ENCODE measurements at places on chromosomes 11 and 22.

DNA sequence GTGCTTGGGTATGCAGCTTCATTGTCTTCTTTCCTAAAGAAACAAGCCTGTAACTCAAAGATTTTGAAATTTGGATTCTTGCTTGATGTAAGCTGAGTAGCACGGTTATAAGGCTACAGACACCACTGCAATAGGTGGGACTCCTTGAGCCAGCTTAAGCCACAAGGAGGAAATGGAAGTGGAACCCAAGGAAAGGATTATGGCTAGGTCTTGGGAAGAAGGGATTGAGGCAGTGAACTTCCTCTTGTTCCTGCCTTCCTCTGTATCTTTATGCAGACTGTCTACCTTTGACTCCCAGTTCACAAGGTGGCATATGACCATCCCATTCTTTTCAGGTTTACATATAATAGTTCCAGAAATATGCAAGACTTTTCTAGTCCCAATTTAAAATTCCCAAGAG is 72.3 kb downstream of the BDNF start:
- no peak for DNase-seq

GRCh38 chr11:64223001-64223651 is 2.9 kb downstream of the TRPT1 start:
- DNase-seq, result no peak

DNA sequence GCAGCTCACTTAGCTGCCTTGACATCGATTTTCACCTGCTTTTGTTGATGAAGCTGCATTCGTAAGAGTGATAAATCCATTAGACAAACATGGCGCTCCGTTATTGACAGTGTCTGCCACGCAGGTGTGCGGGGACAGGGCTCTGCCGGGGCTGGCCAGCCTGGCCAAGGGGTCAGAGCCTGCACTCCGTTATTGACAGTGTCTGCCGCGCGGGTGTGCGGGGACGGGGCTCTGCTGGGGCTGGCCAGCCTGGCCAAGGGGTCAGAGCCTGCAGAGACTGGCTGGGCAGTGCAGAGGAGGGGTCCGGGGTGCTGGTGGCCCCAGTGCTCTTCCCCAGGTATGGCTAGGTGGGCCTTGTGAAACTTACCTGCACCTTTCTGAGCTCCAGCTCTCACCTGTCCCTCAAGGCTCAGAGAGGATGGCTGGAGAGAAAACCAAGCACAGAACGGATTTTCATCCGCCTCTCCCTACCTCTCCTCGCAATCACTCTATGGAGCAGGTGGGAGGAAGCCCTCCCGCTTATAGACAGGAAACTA is 101.6 kb upstream of the B3GAT1 start:
- no peak for DNase-seq

DNA sequence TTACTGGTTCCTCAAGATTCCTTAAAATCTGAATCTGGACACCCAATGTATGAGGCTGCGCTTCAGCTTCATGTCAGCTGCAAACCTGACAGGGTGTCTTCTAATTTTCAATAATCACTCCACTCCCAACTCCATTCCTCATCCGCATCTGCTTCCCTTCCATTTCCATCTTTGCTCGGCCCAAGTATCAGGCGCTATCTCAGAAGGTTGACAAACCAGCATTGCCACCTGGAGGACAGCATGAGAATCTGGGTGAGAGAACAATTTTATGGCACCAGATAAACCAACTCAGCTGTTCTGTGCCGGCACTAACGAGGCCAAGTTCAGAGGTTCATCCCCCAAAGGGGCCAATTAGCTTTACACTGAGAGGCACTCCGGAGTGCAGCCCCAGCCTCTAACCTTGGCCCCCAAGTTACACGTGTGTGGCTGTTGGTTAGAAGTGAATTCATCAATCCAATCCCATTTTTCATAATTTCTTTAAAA is 79.1 kb upstream of the LMO2 start:
- DNase-seq, result peak; percentile 71

DNA sequence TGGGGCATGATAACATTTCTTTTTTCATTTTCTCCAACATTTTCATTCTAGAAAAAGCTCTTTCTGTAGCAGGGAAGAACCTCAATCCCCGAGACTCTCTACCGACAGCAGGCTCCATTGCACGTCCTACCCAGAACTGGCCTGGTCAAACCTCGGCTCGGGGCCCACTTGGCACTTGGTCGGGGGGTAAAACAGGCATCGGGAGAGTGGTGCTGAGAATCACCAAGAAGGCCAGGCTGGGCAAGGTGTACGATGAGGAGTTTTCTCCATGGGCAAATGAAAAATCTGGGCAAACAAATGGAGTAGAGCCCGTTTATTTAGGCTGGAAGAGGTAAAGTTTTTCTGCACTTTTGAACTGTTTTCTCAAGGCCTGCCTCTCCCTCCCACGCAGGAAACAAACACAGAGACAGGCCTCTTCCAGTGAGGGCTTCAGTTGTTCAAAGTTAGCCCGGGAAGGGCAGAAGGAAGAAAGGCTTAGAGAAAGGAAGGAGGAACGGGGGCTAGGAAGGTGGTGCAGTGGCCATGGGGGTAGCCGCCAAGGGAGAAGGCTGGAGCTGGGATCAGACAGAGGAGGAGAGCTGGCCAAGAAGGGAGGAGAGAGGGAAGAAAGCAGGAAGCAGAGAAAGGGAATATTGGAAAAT is 87.6 kb downstream of the ETS1 start:
- DNase-seq, result no peak

- DNase-seq, result no peak
Observed at GRCh38 chr11:528815-529727, 6.3 kb downstream of the HRAS start.

DNA sequence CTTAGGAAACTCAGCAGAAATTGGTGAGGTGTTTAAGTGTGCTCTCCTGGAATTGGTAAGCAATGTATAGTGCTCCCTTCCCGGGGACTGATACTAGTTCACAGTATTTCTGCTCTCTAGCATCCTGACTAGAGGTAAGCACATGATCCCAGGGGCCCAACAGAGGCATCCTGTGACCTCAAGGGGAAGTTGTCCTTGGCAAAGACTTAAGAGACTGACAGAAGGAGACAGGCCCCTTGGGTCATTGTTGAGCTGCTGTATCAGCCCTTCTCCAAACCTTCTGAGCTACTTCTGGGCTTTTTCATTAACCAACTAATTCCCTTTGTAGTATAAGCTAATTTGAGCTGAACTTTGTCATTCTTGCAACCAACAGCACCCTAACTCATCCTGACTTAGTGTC is 4.3 kb upstream of the TBC1D22A start:
- no peak for DNase-seq

GRCh38 chr22:22156716-22157347 is 87.8 kb upstream of the VPREB1 start:
- DNase-seq, result peak; percentile 84

DNA sequence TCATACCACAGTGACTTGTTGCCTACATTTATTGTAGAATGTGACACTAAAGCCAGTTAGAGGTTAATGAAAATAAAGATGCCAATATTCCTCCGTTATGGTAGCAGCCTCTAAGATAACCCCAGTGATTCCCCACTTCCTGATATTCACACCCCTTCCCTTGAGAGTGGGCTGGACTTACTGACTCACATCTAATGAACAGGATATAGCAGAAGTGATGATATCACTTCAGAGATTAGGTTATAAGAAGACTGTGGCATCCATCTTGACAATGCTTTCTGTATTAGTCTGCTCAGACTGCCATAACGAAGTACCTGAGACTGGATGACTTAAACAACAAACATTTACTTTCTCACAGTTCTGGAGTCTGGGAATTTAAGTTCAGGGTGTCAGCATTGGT is 149.6 kb upstream of the MTNR1B start:
- DNase-seq, result no peak

DNA sequence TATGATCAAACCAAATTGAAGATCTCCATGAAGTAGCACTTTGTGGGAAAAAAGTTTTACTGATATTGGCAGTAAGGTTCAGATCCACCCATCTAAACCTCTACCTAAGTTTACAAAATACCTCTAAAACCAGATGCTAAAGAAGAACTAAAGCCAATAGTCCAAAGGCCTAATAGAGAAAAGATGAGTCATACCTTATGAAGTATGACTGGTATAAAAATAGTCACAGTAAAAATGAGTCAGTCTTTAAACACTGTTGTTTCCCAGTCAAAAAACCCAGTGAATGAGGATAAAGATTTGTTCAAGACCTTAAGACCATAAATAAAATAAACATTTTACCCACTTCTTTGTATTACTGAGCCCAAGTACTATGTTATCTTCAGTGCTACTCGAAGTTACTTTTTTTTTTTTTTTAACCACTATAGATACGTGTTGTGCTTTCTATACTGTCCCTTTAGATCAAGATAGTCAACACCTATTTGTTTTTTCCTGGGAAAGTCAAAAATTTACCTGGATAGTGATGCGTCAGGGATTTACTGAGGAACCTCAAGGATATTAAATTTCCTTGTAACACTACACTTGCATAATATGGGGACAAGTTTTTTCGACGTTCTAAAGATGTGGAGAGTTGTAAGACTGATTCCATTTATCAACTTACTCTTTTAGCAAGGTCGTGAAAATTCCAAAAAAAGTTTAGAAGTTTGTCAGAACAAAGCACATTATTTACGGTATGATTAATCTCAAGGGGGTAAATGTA is 87.3 kb downstream of the CCDC73 start:
- no peak for DNase-seq

- DNase-seq, result peak; percentile 84
Observed at GRCh38 chr11:14358729-14359439, at the start of gene RRAS2. TSS of gene RRAS2 (minus strand) at chr11:14359183. CDS start at chr11:14358870, 313 bp downstream.

- peak; percentile 91 for DNase-seq
Observed at GRCh38 chr22:35582861-35583670, 34.1 kb downstream of the MB start.

- no peak for DNase-seq
Observed at GRCh38 chr11:94281324-94281723, 23.1 kb upstream of the IZUMO1R start.

DNA sequence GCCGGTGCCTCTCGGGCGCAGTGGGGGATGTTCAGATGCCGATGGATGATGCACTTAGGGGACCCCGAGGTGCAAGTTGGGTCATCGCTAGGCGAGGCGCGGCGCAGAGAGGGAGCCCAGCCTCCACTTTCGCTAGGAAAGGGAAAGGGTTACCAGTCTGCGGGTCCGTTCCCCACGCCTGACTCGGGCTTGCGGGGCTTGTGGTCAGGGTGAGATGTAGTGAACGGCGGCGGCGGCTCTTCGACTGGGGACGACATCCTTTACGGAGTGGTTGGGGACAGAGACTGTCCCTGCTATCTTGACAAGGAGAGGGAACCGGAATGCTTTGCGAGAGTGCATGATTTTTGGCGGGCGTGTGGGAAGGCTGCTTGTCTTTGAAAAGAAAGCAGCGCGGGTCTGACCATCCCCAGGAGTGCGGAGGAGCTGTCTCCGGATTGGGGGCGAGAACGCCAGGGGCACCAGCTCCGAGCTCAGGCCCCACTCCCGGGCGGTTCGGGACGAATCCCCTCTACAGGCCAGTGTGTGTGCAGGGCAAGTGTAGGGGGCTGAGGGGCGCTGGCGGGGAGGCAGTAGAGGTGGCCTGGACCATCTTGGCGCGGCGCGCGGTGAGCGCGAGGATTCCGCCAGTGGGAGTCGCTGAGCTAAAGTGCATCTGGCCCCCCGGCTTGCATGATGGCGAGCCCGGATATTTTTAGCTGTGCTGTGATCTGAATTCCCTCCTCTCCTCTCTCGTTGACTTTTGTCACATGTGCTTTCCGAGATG is 1.1 kb downstream of the FAT3 start:
- peak; percentile 25 for DNase-seq
